ENCODE measurements at places on chromosomes 16 and 17. TPM values are rescaled to one million over a fixed set of nuclear protein-coding genes. Genes with fewer than 3 reads are reported as not detected.
A peak's percentile ranks its signal among the peaks of the same experiment; 100 is the strongest.

DNA sequence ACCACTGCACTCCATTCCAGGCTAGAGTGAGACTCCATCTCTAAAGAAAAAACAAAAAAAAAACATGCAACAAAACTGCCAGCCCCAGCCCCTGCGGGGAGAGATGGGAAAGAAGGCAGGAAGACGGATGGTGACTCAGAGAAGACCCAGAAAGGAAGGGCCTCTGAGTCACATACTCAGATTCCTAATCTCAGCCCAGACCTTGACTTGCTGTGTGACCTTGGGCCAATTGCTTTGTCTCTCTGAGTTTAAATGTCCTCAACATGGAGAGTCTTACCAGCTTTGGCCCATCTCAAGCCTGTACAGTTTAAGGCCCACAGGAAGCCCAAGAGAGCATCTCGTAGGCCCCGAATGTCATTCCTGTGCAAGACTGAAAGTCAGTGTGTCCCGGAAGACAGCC lies 86.5 kb upstream of the LHX1 start:
- H3K36me3 ChIP-seq, result no peaks in the 10 kb centered on the region
- H3K27me3 ChIP-seq, result peaks cover 5% of the 10 kb centered on the region
- H3K27ac ChIP-seq, result no peak overlapping the region
- DNase-seq, result no peak
- H3K4me1 ChIP-seq, result peaks cover 23% of the 10 kb centered on the region

DNA sequence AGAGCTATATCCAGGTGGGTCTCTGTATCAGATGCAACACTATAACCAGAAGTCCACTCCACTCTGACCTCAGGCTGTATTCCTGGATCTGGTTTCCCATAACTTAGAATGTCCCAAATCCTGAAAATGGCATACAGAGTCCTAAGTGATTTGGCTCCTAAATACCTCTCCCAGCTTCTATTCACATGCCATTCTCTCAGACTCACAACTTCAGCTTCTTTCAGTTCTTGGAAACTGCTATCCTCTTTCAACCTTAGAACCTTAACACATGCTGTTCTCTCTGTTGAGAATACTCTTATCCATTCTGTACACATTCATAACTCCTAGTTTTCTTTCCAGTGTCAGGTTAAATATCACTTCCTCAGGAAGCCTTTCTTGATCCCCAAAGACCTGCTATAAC lies 132.0 kb downstream of the BRIP1 start:
- no peaks in the 10 kb centered on the region for H3K27me3 ChIP-seq
- no peak for DNase-seq
- no peak overlapping the region for H3K27ac ChIP-seq
- peaks cover 2% of the 10 kb centered on the region for H3K36me3 ChIP-seq
- no peaks in the 10 kb centered on the region for H3K4me1 ChIP-seq

The SGCA gene
- not detected for total RNA-seq

The ZG16 gene
- not detected for total RNA-seq

The BTBD17 gene
- 3.4 TPM for total RNA-seq

The OTOA gene
- 0.07 TPM for total RNA-seq

The KRT20 gene
- not detected for total RNA-seq

GRCh38 chr17:49848019-49848473 lies at the start of gene TAC4:
Gene TAC4, minus strand, starts transcription at chr17:49848069. Its CDS starts 52 bp downstream, at chr17:49848017.
- H3K36me3 ChIP-seq, result peaks cover 1% of the 10 kb centered on the region
- H3K4me3 ChIP-seq, result no peak within 1 kb of the TSS
- DNase-seq, result no peak
- H3K27me3 ChIP-seq, result peaks cover 45% of the 10 kb centered on the region
- peak within 1 kb of the TSS; percentile 86 for H3K27ac ChIP-seq

The MILR1 gene
- not detected for total RNA-seq

GRCh38 chr16:29963021-29963743 lies 1.3 kb downstream of the TMEM219 start:
- H3K4me1 ChIP-seq, result peaks cover 10% of the 10 kb centered on the region
- H3K36me3 ChIP-seq, result peaks cover 10% of the 10 kb centered on the region
- no peak for DNase-seq
- peak overlapping the region; percentile 83 for H3K4me3 ChIP-seq

- peaks cover 27% of the 10 kb centered on the region for H3K4me1 ChIP-seq
- no peaks in the 10 kb centered on the region for H3K36me3 ChIP-seq
- H3K27me3 ChIP-seq, result peaks cover 32% of the 10 kb centered on the region
- no peak overlapping the region for H3K27ac ChIP-seq
- no peak for DNase-seq
Observed at GRCh38 chr17:40552806-40553693, 12.2 kb downstream of the CCR7 start.

The SDR42E1 gene
- total RNA-seq, result 0.02 TPM

DNA sequence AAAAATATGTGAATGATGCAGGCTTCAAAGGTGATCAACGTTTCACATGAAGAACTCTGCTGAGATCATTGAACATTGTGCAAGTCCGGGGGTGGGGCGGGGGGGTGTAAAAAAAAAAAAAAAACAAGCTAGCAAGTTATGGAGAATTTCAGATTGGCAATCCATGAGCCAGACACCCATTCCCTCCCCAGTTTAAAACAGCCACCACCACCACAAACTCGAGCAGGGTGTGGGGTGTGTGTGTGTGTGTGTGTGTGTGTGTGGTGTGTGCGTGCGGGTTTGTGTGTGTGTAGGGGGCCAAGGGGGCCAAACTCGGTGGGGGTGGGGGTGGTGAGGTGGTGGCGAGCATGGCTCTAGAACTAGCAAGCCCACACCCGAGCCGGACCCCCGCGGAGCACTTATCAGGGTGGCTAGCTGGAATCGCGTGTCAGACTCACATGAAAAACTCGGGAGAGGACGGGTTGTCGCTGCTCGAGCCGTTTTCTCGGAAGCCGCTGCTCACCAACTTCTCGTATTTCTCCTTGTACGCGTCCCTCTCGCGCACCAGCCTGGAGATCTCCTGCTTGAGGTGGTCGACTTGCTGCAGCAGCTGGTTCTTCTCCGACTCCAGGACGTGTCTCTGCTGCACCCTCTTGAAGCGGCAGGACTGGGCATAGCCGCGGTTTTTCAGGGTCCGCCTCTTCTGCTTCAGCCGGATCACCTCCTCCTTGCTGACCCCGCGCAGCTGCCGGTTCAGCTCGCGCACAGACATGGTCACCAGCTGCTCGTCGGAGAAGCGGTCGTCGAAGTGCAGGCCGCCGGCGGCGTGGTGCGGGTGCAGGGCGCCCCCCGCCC lies 2.0 kb downstream of the MAF start:
- H3K27ac ChIP-seq, result peak overlapping the region; percentile 92
- peak; percentile 51 for DNase-seq
- peaks cover 44% of the 10 kb centered on the region for H3K4me1 ChIP-seq
- peak overlapping the region; percentile 88 for H3K4me3 ChIP-seq

GRCh38 chr17:81315885-81316391 lies 20.8 kb upstream of the SLC38A10 start:
- H3K36me3 ChIP-seq, result no peaks in the 10 kb centered on the region
- no peak for DNase-seq
- H3K27me3 ChIP-seq, result no peaks in the 10 kb centered on the region
- peaks cover 8% of the 10 kb centered on the region for H3K4me1 ChIP-seq
- H3K4me3 ChIP-seq, result no peak overlapping the region
- no peak overlapping the region for H3K27ac ChIP-seq

The SLC43A2 gene
- total RNA-seq, result 21.9 TPM

GRCh38 chr16:78696797-78697196 lies 597.3 kb downstream of the WWOX start:
- no peak overlapping the region for H3K27ac ChIP-seq
- H3K36me3 ChIP-seq, result no peaks in the 10 kb centered on the region
- H3K4me3 ChIP-seq, result no peak overlapping the region
- no peaks in the 10 kb centered on the region for H3K27me3 ChIP-seq
- no peak for DNase-seq

The TEX19 gene
- not detected for total RNA-seq

GRCh38 chr17:69093279-69093789 lies 32.6 kb upstream of the ABCA9 start:
- H3K27ac ChIP-seq, result no peak overlapping the region
- H3K36me3 ChIP-seq, result no peaks in the 10 kb centered on the region
- H3K4me3 ChIP-seq, result no peak overlapping the region
- DNase-seq, result no peak
- H3K4me1 ChIP-seq, result peaks cover 7% of the 10 kb centered on the region

The WFDC1 gene
- total RNA-seq, result 0.24 TPM

- no peak for DNase-seq
- H3K27me3 ChIP-seq, result no peaks in the 10 kb centered on the region
- H3K4me1 ChIP-seq, result peaks cover 20% of the 10 kb centered on the region
- H3K4me3 ChIP-seq, result no peak overlapping the region
Observed at GRCh38 chr16:14125708-14126107, 54.6 kb downstream of the MRTFB start.

Measured in progenitor cell of endocrine pancreas (in vitro differentiated cells).